ENCODE measurements at places on chromosomes 2 and 18.

- no peak for DNase-seq
Observed at GRCh38 chr2:129975016-129975774, 4.3 kb upstream of the RAB6C start.

- DNase-seq: no peak
Observed at GRCh38 chr2:94964193-94964592, 61.3 kb upstream of the MAL start.

GRCh38 chr2:74505448-74506246 lies 1.8 kb downstream of the PCGF1 start:
- DNase-seq: no peak

- DNase-seq: no peak
Observed at GRCh38 chr2:22079583-22079982, 955.8 kb downstream of the TDRD15 start.

DNA sequence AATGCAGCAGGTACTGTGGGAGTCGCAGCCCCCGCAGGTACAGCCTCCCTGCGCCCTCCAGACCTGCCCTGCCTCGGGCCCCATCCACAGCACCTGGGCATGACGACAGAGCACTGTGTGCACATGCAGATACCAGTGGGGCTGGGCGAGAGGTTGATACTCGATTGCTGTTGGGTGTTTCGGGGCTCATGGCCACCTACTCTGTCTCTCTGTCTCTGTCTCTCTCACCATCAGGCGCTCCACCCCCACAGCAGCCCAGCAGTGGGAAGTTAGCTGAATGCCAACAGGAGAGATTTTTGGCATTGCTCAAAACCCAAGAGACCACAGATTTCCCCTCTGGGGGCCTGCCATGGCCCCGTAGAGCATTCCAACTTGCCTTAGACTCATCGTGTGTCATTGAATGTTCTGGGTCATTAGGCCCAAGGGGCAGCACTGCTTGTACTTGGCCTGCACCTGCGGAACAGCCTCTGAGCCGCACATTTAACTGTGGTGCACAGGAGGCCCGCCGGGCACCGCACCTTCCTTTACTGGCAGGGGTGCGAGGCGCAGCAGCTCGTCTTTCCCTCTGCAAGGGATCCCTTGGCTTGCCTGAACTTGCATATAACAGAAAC lies 18.8 kb downstream of the KCNIP3 start:
- no peak for DNase-seq

- no peak for DNase-seq
Observed at GRCh38 chr18:9637036-9637767, 22.8 kb upstream of the PPP4R1 start.

GRCh38 chr2:235765181-235765820 lies 271.5 kb downstream of the AGAP1 start:
- no peak for DNase-seq

- DNase-seq: no peak
Observed at GRCh38 chr18:76368976-76369375, 126.1 kb downstream of the ZNF516 start.

DNA sequence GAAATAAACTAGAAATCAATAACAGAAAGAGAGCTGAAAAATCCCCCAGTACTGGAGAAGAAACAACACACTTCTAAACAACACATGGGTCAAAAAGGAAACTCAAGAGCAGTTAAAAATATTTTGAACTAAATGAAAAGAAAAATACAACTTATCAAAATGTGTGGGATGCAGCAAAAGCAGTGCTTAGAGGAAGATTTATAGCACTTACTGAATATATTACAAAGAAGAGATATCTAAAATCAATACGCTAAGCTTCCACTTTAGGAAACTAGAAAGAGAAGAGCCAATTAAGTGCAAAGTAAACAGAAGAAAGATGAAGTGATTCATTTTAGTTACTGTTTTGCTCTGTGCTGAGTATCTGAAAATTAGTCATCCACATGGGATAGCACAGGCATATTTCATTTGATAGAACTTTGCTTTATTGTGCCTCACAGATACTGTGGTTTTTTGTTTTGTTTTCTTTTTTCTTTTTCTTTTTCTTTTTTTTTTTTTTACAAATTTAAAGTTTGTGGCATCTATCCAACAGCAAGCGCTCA lies 17.0 kb downstream of the TGFA start:
- DNase-seq: no peak

DNA sequence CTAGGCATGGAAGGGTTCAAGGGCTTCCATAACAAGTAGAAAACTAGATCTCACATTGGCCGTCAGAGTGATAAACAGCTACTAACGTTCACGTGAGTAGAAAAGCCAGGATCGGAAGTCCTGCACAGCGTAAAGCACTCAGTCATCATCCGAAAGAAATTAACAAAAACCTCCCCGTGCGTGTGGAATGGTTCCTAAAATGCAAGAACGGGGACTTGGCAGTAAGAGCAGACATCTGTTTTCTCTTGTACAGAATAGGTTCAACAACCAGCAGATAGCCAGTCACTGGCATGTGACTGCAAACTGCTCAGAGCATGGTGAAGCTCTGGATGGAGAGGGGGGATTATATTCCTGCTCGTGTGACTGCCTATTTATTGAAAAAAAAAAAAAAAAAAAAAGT lies 106.9 kb upstream of the ITGB6 start:
- no peak for DNase-seq

- no peak for DNase-seq
Observed at GRCh38 chr18:57475903-57476302, 40.7 kb downstream of the ONECUT2 start.

DNA sequence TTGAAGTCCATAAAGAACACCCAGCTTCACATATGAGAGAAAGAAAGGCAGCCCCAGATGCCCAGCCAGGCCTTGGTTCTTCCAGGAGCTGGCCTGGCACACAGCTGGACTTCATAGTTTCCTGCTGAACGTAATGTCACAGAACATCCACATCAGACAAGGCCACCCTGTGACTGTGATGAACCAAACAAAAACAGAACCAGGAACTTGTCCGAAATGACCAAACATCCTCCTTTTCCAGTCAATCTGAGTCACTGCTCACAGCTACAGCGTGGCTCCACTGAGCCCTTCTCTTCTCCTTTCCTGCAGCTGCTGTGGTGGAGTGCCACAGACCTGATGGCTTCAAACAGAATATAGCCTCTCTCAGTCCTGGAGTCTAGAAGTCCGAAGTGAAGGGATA lies 45.4 kb upstream of the PAPOLG start:
- no peak for DNase-seq

DNA sequence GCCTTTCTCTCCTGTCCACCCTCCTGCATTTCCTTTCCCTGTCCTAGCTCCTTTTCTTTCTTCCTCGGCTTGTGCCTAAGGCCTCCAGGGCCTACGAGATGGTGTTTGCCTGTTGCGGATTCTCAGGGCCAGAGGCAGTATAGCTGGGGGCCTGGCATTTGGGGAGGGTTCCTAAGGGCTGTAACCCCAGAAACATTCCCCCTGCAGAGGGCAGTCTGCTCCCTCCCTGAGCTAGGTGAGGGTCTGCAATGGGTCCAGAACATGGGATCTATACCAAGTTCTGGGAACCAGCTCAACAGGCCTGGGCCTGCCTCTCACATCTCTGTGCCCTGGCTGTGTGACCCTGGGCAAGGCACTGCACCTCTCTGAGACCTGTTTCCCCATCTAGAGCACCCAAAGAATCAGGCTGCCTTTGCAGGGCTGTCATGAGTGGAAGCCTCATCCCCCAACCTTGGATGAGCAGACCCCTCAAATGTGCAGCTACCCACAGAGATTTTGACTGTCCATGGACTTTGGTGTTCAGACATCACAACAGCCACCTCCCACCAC lies 97.5 kb downstream of the GLI2 start:
- DNase-seq: no peak

DNA sequence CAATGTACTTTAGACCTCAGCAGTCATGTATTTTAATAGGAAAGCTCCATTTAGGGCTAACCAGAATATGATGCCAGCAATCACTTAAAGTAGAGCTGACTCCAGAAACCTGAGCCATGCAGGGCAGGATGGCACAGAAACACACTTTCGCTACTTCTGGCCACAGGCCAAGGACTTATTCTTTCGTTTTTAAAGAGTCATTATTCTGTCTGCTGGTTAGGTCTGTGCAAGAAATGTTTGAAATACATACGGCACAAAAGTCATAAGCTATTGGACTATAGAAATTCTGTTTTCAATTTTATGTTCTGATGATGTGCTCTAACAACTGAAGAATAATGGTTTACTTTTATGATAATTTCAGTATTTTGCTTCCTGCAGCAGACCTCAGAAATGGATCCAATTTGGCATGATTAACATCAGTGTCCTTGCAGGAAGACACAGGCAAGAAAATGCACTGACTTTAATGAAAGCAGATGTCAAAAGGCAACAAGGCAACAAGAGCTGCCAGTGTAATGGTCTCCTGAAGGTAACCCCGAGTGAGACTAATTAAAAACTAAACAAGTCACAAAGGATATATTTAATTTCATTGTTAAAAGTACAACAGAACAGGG lies 114.4 kb upstream of the CHRNA1 start:
- DNase-seq: peak; percentile 37

DNA sequence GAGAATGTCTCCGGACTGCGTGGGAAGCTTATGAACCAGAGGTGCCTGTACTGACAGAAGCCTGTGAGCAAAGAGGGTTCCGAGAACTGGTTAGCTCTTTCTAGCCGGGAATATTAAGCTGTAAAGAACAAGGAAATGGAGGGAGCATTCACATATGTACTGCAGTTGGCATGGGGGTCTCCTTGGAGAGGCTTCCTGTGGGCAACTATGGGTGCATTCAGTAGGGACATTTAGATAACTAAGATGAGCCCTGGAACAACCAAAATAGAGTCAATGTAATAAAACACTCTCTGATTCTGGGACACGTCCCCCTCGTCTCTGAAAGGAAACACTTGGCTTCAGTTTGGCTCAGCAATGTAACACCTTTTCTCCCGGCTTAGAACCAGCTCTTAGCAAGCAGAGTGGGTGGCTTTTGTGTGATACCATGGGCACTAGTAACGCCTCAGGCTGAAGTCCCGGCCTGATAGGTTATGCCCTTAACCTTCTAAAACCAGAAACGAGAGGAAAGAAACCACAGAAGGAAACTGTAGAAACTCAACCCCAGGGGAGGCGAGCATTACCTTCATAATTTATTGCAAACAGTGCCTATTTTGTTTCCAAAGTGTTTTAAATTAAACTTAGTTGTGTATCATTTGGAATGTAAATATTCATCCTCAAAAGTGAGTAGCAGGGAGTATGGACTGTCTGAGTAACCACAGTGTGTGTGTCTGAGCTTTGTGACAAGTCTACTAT lies 48.8 kb upstream of the LPIN2 start:
- no peak for DNase-seq

GRCh38 chr18:12656605-12656937 lies 1.3 kb downstream of the SPIRE1 start:
- DNase-seq: no peak

DNA sequence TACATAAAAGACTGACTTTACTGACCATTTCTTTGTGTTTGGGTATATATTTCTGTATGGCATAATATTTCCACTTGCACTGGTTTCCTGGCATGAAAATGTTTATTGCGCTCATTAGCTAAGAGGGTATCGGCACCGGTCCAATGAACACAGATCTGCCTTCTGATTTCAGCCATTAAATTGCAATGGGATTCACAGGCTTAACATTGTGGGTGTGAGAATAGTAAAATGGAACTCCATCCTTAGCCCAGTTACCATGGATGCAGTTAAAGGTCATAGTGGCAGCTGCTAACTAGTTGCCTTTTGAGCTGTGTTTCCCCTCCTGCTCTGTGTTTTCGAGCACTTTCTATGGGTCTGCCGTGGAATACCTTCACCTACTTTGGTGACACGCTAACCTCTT lies 352.6 kb upstream of the POU3F3 start:
- DNase-seq: peak; percentile 90

DNA sequence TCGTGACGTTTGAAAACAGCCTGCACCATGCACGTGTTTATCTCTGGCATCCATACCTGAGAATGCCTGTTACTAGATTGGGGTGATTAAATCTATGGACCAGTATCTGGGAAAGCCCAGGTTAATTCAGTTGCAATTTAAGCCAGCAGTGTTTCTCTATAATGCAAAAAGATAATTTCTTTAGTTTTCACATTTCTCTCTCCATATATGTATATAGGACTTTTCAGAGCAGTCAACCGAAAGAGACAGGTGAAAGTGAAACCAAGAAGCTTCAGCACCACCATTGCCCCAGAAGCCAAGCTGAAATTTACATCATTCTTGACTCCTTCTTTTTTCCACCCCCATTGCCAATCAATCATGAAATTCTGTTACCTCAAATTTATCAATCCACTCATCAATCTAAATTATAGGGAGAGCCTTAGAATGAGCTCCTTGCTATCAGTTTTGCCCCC lies 2.7 kb upstream of the LRP2 start:
- no peak for DNase-seq

DNA sequence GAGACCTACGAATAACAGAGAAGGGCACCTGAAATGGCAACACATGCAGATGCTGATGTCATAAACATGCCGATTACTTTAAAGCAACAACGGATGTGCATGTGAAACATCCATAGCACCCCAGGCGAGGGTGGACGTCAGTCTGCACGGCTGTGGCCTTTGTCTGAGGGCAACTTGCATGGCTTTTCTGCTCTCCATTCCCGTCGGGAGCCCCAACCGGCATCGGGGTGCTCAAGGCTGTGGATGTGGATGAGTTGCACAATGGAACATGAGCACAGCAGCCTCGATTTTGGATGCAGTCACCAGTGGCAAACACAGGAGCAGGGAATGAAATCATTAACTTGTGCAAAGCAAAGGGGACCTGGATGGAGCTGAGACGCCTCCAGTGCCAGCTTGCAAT lies 298.2 kb upstream of the SALL3 start:
- DNase-seq: no peak

GRCh38 chr18:476251-476664 lies 24.2 kb downstream of the COLEC12 start:
- DNase-seq: no peak

DNA sequence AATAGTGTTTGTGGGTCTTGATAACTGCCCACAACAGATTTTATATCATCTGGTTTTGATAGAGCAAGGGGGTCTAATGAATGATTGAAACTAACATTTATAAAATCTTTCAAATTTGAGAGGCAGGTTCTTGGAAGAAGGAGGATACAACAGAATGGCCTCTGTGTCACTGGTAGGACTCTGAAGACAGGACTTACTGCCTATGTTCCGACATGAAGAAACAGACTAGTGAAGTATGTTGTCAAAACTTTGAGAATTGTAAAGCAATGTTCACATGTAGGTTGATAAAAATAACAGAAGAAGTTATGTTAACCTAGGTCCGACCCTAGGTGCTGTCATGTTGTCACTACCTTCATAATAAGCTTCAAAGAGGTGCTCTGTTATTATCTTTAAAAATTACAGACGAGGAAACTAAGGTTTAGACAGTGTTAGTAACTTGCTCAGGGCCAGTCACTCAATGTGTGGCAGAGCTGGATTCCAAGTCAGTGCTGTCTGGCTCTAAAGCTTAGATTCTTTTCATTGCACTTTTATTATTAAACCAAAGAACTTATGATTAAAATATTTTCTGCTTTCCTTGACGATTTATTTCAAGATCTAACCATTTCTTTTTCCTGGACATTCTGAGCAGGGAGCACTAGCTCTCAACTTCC lies 146.2 kb downstream of the RPIA start:
- no peak for DNase-seq

DNA sequence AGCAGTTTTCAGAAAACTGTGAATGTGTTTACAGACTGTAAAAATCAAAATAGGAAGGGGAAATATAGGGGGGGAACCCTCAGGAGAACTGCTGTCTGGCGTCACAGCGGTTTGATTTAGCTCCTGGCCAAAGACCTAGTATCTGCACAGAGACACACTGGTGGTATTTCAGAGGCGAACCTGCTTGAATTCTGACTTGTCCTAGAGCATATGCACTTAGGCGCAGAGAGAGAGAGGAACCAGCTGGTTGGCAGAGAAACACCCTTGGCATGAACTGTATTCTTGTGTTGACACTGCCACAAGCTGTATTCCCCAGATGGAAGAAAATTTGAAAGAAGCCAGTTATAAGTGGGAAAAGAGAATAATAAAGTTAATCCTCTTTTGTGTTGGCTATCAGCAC lies 506.5 kb upstream of the NRP2 start:
- no peak for DNase-seq

Data from NCI-H1092 treated with DMSO at 0.1 percent for 48 hours (cell line).